Choroid plexus epithelial cell (primary cell): ENCODE measurements at places on chromosomes 11 and 22.

DNA sequence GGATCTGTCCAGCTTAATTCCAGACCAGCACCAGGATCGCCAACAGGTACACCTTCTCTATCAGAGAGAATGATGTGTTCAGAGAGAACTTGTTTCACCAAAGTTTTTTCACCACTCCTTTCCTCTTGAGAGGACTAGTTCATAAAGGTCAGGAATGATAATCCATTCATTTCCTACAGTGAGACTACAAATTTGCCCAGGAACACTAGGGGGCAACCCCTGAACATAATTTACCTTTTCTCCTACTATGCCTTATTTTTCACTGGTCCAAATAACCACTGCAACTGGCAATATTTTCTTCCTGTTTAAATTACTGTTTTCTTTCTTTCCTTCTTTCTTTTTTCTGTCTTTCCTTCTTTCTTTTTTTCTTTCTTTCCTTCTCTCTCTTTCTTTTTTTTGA lies 22.5 kb downstream of the CAVIN3 start:
- peak; percentile 25 for DNase-seq

DNA sequence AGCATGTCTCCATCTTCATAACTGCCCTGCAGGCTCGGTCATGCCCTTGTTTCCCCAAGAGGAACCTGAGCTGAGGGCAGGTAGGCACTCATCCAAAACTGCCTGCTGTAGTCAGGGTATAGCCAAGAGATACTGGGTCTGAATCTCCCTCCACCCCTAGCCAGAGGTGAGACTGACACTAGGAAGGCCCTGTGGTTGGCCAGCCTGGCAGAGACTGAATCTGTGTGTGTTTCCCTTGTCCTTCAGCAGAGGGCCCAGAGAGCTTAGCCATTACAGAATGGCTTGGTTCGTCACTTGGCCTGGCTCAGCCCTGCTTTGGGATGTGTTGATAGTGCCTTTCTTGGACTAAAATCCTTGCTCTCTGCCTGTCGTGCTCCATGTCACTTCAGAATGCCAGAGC lies 79.3 kb upstream of the SUSD2 start:
- peak; percentile 15 for DNase-seq

- DNase-seq = peak; percentile 34
These were observed 18.1 kb upstream of the EFCAB6 start for GRCh38 chr22:43829904-43830851.

DNA sequence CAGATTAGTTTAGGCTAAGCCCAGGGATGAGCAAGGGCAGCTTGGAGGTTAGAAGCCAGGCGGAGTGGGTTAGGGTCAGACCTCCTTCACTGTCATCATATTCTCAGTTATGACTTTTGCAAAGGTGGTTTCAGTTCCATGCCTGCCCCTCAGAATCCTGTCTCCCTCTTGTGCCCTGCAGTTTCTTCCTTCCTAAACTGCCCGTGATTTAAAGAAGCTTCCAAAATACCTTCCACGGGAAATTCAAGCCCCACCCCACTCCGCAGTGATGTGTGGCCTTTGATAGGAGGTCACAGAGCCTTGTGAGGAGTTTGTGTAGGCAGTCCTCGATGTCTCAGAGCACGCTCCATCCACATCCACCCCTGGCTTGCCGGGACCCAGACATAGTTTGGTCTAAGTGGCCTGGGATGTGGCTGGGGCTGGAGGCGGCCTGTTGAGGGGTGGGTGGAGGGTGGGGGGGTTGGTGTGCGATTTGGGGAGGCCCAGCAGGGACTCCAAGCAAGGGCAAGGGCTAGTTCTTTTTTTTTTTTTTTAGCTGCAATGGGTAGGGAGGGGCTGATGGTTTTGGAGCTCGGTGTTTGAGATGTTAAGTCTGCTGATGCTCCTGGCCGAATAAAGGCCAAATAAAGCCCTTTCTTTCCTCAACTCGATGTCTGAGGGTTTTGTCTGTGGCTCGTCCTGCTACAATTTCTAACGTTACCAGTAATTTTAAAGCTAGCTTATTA lies 1.6 kb upstream of the IFITM1 start:
- peak; percentile 29 for DNase-seq

GRCh38 chr22:21982338-21982965 lies at the start of gene TOP3B:
TSS of gene TOP3B (minus strand) at chr22:21982787. CDS start at chr22:21975709, 7,078 bp downstream.
- peak; percentile 78 for DNase-seq

DNA sequence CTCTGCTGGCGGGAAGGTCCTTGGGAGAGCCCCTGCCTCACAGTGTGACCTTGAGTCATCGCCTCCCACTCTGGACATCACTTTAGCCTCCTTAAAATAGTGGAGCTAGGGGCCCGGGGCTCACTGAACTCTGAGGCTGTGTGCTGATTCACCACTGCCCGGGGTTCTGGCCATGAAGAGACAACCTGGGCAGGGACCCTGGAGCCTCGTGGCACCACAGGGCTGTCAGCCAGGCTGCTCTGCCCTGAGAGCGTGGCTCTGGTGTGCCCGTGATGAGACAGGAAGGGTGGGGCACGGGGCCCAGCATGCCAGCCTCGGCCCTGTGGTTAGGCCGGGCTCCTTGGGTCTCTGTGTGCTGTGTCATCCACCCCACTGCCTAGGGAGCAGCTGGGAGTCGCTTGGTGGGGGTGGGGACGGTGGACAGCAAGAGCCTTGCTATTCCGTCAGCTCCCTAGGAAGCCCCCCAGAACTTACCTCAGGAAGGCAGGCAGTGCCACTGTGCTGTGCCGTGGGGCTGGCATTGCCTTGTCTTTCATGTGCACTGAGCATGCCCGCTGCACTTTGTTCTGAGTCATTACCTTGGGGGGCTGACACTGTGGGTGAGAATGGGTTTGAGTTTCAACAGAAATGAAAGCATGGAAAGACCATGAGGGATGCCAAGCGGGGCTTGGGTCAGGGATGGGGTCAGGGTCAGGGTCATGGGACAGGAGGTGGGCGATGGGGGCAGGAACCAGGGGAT lies 31.7 kb downstream of the TPCN2 start:
- DNase-seq = no peak

DNA sequence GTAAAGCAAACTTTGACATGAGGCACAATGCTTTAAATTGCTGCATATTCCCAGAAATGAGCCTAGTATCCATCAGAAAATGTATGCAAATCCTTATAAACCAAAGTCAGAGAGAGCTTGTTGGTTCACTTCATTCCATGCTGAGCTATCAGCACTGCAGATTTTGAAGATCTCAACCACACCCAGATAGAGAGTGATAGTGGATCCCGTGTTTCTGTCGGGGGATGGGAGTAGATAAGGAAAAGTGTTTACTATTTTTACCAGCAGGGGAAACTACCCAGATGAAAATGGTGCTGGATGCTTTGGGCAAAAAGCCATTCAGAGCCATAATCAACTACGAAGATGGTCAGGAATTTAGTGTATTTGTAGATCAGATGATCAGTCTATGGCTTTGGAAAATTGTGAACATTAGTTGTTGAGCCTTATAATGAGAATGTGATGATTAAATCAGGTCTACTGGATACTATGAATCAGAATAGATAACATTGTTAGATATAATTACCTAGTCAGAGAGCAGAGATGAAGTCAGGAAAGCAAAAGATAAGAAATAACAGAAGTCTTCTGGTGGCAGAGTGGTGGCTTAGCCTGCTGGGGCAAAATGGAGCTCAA lies 10.8 kb downstream of the OR51B6 start:
- DNase-seq = peak; percentile 39

- no peak for DNase-seq
These were observed 644 bp upstream of the NAALAD2 start for GRCh38 chr11:90133560-90134477.

DNA sequence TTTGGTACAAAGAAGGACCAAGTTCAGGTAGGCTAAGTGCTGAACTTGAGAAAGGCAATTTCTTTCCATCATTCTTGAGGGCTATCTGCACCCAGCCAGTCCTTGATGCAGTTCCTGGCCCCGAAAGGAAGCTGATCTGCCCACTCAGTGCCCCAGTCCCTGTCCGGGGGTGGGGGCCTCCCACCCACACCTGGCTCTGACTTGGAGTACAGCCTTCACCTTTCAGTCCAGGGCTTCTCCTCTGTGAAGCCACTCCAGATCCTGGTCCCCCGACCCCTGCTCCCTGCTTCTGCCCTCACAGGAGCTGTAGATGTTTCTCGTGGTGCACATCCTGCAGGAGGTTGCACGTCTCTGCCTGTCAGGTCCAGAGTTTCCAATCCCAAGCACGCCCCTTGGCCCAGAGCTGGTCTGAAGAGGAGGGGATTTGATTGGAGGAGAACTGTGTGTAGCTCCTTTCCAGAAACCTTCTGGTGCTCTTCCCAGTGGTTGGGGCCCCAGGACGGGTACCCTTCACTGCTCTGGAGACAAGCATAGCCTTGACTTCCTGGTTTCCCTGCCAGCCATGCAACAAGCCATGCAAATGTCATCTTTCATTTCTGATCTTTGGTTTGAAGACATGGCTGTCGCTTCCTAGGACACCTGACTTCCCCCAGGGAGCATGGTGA lies 75.3 kb downstream of the BCR start:
- DNase-seq = no peak

- DNase-seq = no peak
These were observed 24.0 kb downstream of the SMCO4 start for GRCh38 chr11:93519179-93519578.

GRCh38 chr11:44031549-44031948 lies 16.2 kb upstream of the ACCSL start:
- no peak for DNase-seq

DNA sequence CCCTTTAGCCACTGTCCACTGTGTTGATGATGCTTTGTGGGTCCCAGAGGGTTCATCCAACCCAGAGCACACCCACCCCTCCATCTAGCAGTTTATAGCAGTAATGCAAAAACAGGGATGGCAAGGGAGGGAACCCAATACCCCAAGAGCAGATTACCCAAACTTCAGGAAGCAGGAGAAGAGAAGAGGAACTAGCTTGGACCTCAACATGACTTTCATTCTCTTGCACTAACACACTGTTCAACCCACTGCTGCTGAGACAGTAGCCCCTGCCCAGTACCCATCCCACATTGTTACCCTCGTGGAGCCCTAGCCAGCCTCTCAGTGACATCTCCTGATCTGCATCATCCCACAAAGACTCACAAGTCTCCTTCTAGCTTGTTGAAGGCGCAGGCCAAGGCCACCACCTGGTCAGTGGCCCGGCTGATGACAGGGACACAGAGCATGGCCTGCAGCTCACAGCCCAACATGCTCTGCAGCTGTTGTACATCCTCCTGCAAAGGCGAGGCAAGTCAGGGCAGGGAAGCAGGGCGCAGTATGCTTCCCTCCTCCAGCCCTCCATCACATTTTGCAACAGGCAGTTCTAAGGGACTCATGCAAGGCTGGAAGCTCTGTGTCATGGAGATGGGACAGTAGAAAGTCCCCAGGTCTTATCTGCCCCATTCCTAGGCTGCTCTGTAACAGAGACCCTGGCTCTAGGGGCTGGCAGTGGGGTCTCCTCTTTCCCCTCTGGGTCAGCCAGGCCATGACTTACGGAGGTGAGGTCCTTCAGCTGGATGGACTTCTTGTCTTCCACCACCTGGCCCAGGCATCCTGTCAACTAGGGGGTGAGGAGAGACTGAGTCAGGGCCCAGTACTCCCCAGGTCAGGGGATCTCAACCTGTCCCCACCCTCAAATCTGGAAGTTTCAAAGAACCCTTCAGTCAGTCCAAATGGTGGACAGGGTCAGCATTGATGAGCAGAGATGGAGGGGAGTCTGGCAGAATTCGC lies 85.5 kb downstream of the PDE2A start:
- no peak for DNase-seq

- peak; percentile 53 for DNase-seq
These were observed 1.1 kb upstream of the CEND1 start for GRCh38 chr11:790721-791564.

- no peak for DNase-seq
These were observed 102.8 kb upstream of the DRD2 start for GRCh38 chr11:113578033-113578380.

DNA sequence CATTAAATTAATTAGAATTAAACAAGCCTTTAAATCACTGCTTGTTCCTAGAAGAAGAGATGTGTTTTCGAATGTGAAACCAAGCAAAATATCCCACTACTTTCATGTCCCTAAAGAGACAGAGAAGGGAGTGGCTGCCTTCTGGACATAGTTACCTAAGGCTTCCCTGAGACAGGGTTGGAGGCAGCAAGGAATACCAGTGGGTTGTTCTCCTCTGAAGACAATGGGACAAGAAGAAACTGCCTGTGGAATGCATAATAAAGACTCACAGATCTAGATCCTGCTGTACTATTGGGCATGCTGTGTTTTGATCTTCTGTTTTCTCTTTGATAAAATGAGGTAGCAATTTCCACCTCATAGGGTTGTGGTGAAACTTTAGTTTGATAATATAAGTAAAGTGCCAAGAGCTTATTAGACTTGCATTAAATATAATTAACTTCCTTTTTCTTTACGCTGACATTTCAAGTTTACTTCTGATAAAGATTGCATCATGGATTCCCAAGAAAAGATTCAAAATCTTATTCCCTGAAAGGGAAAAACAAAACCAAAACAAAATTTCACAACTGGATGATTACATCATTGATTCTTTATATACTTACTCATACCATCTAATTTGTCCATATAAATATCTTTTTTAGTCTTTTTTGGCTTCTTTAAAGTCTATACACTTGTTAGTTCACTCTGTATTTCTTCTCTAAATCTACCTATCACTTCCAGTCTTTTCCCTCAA lies 621.3 kb downstream of the ETS1 start:
- DNase-seq = peak; percentile 4

- DNase-seq = peak; percentile 41
These were observed 8.6 kb upstream of the ARHGAP8 start for GRCh38 chr22:44743804-44744211.

DNA sequence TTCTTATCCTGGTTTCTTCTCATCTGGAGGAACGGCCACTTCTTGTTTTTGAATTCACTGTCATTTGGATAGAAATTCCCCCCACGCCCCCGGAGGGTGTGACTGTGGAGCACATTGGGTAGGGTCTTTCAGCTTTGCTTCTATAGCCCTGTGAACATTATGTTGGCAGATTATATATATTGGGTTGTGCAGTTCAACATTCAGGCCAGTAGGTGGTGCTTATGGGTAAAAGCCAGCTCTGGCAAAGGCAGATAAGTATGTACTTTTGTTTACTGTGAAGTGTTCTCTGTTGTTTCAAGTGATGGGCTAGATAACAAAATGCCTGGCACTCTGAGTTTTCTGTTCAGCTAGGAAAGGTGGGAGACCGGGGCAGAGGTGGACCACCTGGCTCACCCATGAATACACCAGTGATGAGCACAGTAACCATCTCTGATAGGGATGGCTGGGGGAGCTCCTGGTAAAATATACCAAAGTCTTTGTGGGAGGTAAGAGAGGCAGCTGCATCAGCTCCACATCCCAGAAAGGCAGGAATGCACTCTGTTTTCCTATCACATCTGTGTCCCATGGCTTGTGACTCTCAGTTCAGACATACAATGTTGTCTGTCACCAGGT lies 1348.2 kb upstream of the RAG2 start:
- DNase-seq = peak; percentile 78

DNA sequence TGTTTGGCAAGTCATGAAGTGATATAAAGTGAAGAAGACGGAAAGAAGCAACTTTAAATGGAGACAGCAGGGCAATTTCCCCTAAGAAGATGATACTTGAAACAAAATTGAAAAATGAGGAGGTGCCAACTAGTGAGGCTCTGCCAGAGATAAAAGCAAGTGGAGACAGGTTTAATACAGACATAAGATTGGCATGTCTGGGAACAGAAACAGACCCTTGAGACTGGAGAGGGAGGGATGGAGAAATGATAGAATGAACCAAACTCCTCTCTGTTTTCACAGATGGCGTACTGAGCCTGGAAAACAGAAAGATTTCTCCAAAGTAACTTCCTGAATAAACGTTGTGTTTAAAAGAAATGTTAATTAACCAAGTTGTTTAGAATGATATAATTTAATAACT lies 354.5 kb upstream of the ANO5 start:
- DNase-seq = no peak
